ENCODE measurements at places on chromosomes 3 and 15.

GRCh38 chr3:107323723-107324122 is 53.5 kb upstream of the CCDC54 start:
- no peak for DNase-seq

- DNase-seq, result no peak
Measured at GRCh38 chr3:52225452-52226228, at the start of gene TLR9. Gene TLR9 (minus strand): TSS chr3:52225645. CDS start chr3:52225529, 116 bp downstream.

GRCh38 chr3:107999215-107999775 is 91.5 kb downstream of the CD47 start:
- DNase-seq, result no peak

- DNase-seq, result no peak
Measured at GRCh38 chr15:40847223-40847961, 3.5 kb downstream of the SPINT1 start.

GRCh38 chr3:72060447-72061034 is 275.6 kb upstream of the PROK2 start:
- no peak for DNase-seq

- no peak for DNase-seq
Measured at GRCh38 chr3:78871048-78871447, 896.8 kb downstream of the ROBO1 start.

GRCh38 chr3:160904691-160905090 is 148.7 kb downstream of the PPM1L start:
- DNase-seq, result no peak

DNA sequence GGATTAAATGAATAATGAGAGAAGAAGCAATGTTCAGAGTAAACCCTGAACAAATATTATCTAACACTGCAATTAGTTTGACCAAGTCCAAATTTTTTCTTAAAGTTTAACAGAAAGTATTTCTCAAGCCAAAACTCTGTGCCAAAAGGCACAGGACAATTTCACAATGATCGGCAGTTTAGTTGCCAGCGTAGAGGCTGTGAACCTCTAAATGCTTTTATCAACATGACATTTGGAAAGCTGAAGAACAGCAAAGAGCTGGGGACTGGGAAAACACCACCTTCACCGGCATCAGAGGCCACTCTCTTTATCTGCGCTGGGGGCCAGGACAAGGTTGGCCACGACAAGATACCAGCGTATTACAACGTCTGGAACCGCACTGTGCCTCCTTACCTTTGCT is 125.6 kb downstream of the ADAMTS17 start:
- no peak for DNase-seq

GRCh38 chr3:42780892-42781700 is 8.0 kb upstream of the CCDC13 start:
- peak; percentile 19 for DNase-seq

GRCh38 chr3:50078622-50079021 is 10.1 kb upstream of the RBM5 start:
- no peak for DNase-seq

Measured in NCI-H446 treated with DMSO at 0.1 percent for 48 hours (cell line).